ENCODE measurements at places on chromosomes 16 and 17. TPM values are rescaled to one million over a fixed set of nuclear protein-coding genes. Genes with fewer than 3 reads are reported as not detected.

DNA sequence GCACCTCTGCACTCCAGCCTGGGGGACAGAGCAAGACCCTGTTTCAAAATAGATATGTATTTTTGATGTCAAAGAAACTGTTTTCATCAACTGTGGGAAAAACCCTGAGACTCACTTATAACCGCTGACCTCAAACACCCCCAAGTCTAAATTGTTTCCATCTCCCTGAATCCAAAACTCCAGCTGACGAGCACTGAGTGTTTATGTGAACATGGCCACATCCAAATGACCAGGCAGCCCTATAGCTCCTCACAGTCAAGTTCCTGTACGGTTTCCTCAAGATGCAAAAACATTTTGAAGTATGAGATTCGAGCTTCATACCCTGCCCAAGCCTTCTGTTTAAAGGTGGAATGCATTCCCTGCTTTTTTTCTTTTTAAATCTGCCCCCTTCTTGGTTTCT is 45.3 kb upstream of the ZCCHC14 start:
- DNase-seq = no peak

DNA sequence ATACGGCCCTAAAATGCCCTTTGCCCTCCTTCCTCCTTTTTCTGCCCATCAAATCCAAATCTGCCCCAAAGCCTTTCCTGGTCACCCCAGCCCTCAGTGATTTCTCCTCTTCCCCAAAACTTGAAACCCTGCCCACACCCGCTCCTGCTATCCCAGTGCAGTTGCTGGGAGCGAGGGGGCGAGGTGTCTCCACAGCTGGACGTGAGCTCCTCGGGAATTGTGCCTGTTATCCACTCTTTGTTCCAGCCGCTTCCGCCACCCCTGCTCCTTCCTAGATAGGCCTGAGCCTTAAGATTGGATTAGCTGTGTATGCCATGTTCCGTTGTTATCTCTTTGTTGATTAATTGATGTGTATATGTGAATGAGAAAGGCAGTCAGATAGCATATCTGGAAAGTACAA is 2.6 kb upstream of the KRT35 start:
- no peak for DNase-seq

DNA sequence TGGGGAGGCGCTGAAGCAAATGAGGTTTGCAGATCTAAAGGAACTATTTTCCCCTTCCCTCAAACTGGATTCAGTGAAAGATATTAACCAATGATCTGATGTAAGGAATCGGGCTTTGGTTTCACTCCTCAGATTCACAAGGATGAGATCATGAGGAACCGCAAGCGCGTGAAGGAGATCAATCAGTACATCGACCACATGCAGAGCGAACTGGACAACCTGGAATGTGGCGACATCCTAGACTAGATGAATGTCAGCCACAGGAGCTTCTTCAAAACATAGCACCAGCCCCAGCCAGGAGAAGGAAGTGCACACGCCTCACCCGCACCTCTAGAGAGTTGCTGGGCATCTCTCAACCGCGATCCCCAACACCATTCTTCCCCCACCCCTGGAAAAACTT is 22.5 kb downstream of the ATPAF2 start:
- no peak for DNase-seq

GRCh38 chr16:80743273-80743672 is 61.1 kb downstream of the CDYL2 start:
- no peak for DNase-seq

DNA sequence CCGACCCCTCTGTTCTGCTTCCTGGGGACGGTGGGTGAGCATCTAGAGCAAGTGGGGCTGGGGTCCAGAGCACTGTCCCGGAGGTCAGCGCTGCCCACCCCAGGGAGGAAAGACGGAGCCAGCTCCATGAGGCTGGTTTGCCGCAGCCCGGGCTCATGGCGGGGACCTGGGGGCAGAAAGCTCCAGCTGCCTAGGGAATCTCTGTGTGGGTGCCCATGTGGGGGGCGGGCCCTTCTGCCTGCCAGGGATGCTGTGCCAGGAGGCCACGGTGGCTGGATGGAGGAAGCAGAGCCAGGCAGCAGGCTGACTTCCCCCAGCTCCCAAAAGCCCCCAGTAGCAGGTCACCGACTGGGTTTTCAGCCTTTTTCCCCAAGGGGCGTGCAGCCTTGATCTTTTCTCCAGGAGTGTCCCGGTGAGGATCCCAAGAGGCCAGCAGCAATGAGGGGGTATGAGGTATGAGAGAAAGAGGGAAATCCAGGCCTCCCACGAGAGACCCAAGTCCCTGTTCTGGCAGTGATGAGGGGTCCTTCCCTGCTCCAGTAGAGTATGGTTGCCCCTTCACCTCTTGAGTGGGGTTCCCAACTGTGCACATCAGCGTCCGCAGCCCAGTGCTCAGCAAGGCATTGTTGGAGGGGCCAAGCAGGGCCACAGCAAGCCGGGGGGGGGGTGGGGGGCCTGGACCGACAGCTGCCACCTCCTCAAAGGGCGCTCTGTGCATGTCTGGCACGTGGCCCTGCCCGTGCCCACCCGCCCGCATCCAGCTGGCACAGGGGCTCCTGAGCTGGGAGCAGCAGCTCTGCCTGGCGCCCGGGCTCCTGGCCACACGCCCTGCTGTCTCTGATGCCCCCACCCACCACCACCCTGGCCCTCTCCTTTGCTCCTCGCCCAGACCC is 15.6 kb upstream of the BCAR1 start:
- DNase-seq = no peak

Gene RAMP2
- total RNA-seq = not detected

Gene PPL
- 56.4 TPM for total RNA-seq
